ENCODE measurements at places on chromosomes 2 and 18.

GRCh38 chr2:30655211-30655610 lies 152.0 kb downstream of the CAPN13 start:
- no peak overlapping the region for H3K4me3 ChIP-seq
- no peaks in the 10 kb centered on the region for H3K4me1 ChIP-seq
- no peak for DNase-seq
- no peak overlapping the region for H3K27ac ChIP-seq
- H3K36me3 ChIP-seq, result no peaks in the 10 kb centered on the region

GRCh38 chr2:32755666-32756065 lies 127.8 kb downstream of the TTC27 start:
- DNase-seq, result no peak
- H3K4me1 ChIP-seq, result peaks cover 27% of the 10 kb centered on the region
- no peaks in the 10 kb centered on the region for H3K27me3 ChIP-seq
- H3K36me3 ChIP-seq, result peaks cover 19% of the 10 kb centered on the region
- peak overlapping the region; percentile 88 for H3K27ac ChIP-seq

- no peak overlapping the region for H3K27ac ChIP-seq
- H3K27me3 ChIP-seq, result peaks cover 11% of the 10 kb centered on the region
- H3K4me1 ChIP-seq, result no peaks in the 10 kb centered on the region
These were observed 22.3 kb downstream of the SULT1C3 start for GRCh38 chr2:108262036-108262435.

GRCh38 chr2:21793461-21793860 lies 669.7 kb downstream of the TDRD15 start:
- no peak overlapping the region for H3K27ac ChIP-seq
- no peak overlapping the region for H3K4me3 ChIP-seq
- DNase-seq, result no peak

GRCh38 chr2:189608795-189609422 lies 28.3 kb upstream of the SLC40A1 start:
- H3K27me3 ChIP-seq, result no peaks in the 10 kb centered on the region
- H3K4me3 ChIP-seq, result no peak overlapping the region
- no peaks in the 10 kb centered on the region for H3K36me3 ChIP-seq
- H3K4me1 ChIP-seq, result no peaks in the 10 kb centered on the region
- no peak overlapping the region for H3K27ac ChIP-seq
- DNase-seq, result no peak

DNA sequence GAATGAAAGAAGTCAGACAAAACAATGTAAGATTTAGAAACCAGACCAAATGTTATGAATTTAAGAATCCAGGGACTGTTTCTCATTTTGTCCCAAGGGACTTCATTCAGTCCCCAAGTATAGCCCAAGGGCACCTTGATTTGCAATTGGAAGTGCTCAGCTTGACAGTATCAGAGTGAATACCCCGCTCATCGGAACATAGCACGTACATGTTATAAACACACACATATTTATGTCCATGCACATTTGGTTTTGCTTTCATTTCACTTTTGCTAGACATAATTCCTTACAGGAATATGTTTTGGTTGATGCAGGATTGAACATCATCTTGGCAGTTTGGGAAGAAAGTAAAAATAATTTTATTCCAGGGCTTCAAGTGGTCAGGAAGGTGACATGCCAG lies 100.2 kb downstream of the PID1 start:
- H3K27ac ChIP-seq, result no peak overlapping the region
- DNase-seq, result no peak
- H3K4me1 ChIP-seq, result no peaks in the 10 kb centered on the region

DNA sequence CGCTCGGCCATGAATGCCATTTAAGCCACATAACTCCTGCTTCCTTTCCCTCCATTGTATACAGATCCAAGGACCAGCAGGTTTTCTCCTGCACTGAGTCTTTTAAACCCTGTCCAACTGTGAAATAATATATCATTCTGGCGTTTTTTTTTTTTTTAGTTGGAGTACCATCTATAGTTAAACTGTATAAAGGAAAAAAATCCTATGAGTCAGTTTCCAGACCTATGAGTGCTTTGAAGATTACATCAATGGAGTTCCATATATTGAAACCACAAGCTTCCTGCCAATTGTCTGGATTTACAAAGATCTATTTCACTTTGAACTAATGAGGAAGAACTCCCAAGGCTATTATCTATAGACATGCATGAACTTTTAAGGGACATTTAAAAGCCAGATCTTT lies 2.4 kb upstream of the MALT1 start:
- DNase-seq, result no peak
- H3K27ac ChIP-seq, result no peak overlapping the region
- H3K36me3 ChIP-seq, result peaks cover 13% of the 10 kb centered on the region

GRCh38 chr18:57802213-57803102 lies 657 bp downstream of the ATP8B1 start:
- no peak overlapping the region for H3K27ac ChIP-seq
- H3K4me3 ChIP-seq, result peak overlapping the region; percentile 62
- DNase-seq, result no peak
- H3K4me1 ChIP-seq, result peaks cover 11% of the 10 kb centered on the region

- peak overlapping the region; percentile 75 for H3K4me3 ChIP-seq
- DNase-seq, result peak; percentile 35
- no peak overlapping the region for H3K27ac ChIP-seq
- H3K36me3 ChIP-seq, result no peaks in the 10 kb centered on the region
- peaks cover 28% of the 10 kb centered on the region for H3K4me1 ChIP-seq
These were observed 510 bp downstream of the NCKAP1 start for GRCh38 chr2:183037553-183038340.

DNA sequence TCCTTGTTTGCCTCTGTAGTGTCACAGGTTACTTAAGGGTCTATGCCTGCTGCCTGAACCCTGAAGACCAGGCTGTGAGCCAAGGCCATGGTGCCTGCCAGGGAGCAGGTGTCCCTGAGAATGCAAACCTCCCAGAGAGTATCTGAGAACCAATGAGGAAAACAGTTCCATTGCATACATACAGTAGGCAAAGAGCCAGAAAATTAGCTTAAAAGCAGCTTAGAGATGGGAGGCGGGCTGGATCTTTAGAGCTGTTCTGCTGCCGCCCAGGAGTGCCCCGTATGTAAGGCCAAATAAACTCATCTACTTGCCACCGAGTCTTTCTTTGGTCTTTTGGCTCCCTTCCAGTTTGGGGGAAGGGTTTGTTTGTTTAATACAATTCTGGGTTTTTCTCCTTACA lies 327.9 kb downstream of the CLIP4 start:
- no peaks in the 10 kb centered on the region for H3K27me3 ChIP-seq
- no peaks in the 10 kb centered on the region for H3K4me1 ChIP-seq
- H3K27ac ChIP-seq, result no peak overlapping the region
- no peak for DNase-seq
- no peaks in the 10 kb centered on the region for H3K36me3 ChIP-seq

GRCh38 chr18:74069178-74070050 lies 78.2 kb downstream of the FBXO15 start:
- H3K27ac ChIP-seq, result no peak overlapping the region
- H3K36me3 ChIP-seq, result peaks cover 1% of the 10 kb centered on the region
- H3K27me3 ChIP-seq, result no peaks in the 10 kb centered on the region

- DNase-seq, result no peak
- no peaks in the 10 kb centered on the region for H3K4me1 ChIP-seq
- peaks cover 10% of the 10 kb centered on the region for H3K27me3 ChIP-seq
- H3K4me3 ChIP-seq, result no peak overlapping the region
These were observed 151.5 kb downstream of the MTCL1 start for GRCh38 chr18:8856769-8857393.

DNA sequence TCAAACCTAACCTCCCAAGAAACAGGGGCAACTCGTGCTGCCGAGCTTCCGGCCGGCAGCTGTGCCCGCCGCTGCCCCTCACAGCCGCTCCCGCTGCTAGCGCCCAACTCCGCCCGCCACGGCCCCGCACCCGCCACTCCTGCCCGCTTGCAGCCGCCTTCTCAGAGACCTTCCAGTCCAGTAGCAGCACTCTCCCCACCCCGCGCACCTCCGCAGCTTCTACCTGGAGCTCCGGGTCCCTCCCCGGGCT lies 722 bp upstream of the C2orf15 start:
- peak overlapping the region; percentile 96 for H3K27ac ChIP-seq
- H3K4me1 ChIP-seq, result peaks cover 24% of the 10 kb centered on the region
- no peak for DNase-seq
- H3K27me3 ChIP-seq, result peaks cover 7% of the 10 kb centered on the region
- peaks cover 1% of the 10 kb centered on the region for H3K36me3 ChIP-seq

- H3K36me3 ChIP-seq, result no peaks in the 10 kb centered on the region
- DNase-seq, result no peak
- no peaks in the 10 kb centered on the region for H3K27me3 ChIP-seq
These were observed 217.6 kb downstream of the NDUFA10 start for GRCh38 chr2:239807568-239807967.

DNA sequence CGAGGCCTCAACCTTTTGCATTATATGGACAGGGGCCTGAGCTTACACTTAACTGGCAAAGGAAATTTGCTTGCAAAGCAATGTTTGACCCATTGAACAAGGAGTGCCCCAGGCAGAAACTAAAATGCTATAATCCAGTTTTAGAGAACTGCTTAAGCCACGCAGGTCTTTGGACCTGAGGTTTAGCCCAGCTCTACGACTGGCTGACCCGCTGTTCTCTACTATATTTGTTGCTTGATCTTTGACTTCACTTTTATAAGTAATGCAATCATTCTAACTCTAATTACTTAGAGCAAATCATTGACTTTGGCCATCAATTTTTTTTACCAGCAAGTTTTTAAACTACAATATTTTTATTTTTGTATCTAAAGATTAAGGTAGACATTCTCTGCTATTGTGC lies 268.8 kb downstream of the MREG start:
- peaks cover 5% of the 10 kb centered on the region for H3K4me1 ChIP-seq
- no peaks in the 10 kb centered on the region for H3K36me3 ChIP-seq
- no peak overlapping the region for H3K4me3 ChIP-seq
- no peaks in the 10 kb centered on the region for H3K27me3 ChIP-seq

DNA sequence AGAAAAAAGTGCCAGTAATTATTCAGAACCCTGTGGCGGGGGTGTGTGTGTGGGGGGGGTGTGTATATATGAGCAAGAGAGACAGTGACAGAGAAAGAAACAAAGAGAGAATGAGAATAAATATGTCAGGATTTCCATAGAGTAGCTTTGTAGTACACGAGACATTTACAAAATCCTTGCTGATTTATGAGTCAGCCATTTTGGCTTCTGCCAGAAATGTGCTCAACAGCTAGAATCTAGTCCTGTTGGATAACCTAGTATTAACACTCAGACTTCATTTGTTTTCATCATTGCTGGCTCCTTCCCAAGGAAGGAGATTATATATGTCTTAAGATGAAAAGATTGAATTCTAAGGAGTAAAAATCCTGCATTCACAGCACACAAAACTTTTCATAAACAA lies 140.5 kb upstream of the HNRNPA3 start:
- DNase-seq, result no peak
- no peak overlapping the region for H3K27ac ChIP-seq
- H3K4me1 ChIP-seq, result no peaks in the 10 kb centered on the region
- H3K36me3 ChIP-seq, result no peaks in the 10 kb centered on the region
- peaks cover 21% of the 10 kb centered on the region for H3K27me3 ChIP-seq
- H3K4me3 ChIP-seq, result no peak overlapping the region

DNA sequence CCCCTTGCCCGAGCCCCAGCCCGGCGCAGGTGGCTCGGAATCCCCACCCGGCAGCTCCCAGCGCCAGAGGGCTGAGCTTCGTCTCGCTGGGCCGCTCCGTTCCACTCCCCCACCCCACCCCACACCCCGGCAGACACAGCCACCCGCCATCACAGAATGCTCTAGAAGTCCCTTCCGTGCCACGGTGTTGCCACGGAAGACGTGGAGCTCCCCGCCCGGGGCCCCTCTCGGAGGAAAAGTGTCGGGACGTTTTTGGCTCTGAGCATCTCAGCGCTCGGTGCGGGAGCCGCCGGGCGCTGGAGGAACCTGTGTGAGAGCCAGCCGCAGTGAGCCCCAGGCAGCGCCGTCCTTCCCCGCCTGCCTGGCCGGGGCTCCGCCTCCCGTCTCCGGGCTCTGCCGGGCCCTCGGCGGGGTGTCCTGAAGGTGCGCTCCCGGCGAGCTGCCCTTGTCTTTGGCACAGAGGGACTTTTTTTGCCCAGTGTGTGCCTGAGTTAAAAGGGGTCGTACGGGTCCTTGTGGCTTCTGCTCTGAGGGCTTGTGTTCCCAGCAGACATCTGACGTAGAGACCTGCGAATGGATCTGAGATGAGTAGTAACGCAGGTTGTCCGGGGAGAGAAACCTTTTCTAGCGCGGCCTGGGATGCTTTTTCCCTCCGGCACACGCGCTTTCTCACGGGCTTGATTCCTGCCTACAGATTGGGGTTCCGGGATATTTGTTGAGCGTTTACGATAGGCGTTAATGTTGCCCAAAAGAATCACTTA lies 1.8 kb downstream of the ZCCHC2 start:
- H3K4me1 ChIP-seq, result peaks cover 46% of the 10 kb centered on the region
- peak overlapping the region; percentile 98 for H3K27ac ChIP-seq
- H3K4me3 ChIP-seq, result peak overlapping the region; percentile 98
- H3K36me3 ChIP-seq, result peaks cover 48% of the 10 kb centered on the region

DNA sequence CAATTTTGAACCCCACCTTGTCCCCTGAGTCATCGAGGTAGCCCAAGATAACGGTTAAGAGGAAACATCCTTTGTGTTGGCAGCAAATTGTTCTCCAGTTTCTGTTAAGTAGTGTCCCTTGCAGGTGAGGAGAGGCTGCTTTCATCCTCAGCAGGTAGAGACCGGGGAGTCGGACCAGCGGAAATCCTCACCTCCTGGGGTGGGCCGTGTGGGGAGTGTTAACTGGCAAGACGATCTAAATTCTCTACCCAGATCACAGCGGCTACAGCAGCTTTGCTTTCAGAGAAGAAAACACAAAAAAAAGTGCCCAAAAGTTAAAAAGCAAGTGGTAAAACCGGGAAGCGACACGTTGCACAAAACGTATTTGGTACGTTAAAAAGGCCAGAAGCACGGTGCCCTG lies 63.2 kb downstream of the ADI1 start:
- H3K36me3 ChIP-seq, result peaks cover 7% of the 10 kb centered on the region
- H3K4me3 ChIP-seq, result no peak overlapping the region
- no peaks in the 10 kb centered on the region for H3K27me3 ChIP-seq

GRCh38 chr2:191696001-191696400 lies 18.1 kb downstream of the NABP1 start:
- no peak overlapping the region for H3K4me3 ChIP-seq
- H3K27me3 ChIP-seq, result no peaks in the 10 kb centered on the region
- no peak for DNase-seq
- H3K36me3 ChIP-seq, result peaks cover 13% of the 10 kb centered on the region

GRCh38 chr2:26330114-26330549 lies 15.8 kb upstream of the SELENOI start:
- no peaks in the 10 kb centered on the region for H3K27me3 ChIP-seq
- no peak overlapping the region for H3K4me3 ChIP-seq

DNA sequence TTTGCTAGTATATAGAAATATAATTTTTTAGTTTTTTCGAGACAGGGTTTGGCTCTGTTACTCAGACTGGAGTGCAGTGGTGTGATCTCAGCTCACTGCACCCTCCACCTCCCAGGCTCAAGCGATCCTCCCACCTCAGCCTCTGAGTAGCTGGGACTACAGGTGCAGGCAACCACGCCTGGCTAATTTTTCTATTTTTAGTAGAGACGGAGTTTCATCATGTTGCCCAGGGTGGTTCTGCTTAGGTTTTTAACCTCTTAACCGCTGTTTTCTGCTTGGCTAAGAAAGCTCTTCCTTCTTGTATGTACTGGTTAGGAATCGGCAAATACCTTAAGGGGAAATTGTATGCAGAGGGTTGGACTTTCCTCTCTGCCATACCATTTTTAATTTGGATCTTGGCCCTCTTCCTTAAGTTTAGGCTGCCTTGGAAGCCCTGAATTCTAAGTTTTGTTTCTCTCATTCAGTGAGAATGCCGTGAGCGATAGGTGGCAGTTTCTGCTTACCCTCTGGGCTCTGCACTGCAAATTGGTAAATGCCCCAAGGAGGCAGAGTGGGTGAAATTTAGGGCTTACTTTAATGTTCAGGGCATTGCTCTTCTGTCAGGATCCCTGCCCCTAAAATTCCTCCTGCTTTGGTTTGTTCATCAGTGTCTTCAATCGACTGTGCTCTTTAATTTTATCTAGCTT lies 32.3 kb downstream of the EML6 start:
- H3K27me3 ChIP-seq, result peaks cover 10% of the 10 kb centered on the region
- DNase-seq, result no peak
- H3K4me1 ChIP-seq, result peaks cover 2% of the 10 kb centered on the region
- H3K27ac ChIP-seq, result no peak overlapping the region
